ENCODE measurements at places on chromosomes 1 and 21.

- no peak for DNase-seq
These were observed 7.7 kb downstream of the MROH7 start for GRCh38 chr1:54649130-54649898.

DNA sequence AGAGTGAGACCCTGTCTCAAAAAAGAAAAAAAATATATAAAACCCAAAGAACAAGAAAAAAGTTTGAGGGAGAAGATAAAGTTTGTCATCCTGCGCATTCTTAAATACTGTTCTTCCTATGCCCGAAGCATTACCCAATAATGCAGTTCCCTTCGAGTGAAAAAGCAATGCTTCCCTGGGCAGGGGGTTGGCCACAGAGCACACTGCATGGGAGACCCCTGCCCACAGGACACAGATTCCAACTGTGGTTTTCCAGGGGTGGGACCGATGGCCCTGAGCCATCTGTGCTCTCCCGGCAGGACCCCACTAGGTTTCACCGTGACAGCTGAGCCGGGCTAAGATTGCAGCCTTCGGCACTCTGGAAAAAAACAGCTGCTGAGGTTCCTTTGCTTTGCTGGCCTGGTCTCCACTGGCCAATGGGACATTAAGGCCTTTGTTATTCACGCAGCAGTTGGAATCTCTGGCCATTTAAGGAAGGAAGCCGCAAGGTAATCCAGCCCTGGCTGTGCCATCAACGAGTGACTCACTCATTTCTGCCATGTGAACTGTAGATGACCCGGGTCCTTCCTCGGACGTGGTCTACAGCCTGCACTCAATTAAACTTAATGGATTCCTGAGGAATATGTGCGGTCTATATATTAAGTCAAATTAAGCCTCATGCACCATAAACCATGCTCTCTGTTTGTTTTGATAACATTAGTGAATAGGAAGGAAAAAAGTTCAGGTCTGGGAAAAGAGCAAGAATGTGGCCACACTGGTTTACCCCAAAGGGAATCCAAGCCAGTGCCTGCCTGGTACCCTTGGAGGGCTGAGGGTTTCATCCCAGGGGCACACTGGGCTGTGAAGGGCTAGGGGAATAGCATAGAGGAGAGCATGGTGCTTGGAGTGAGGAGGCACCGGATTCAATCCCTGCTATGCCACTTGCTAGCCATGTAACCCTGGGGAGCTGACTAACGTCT lies 163.2 kb downstream of the ZBTB18 start:
- no peak for DNase-seq

- DNase-seq = no peak
These were observed 185.3 kb upstream of the POU3F1 start for GRCh38 chr1:38231941-38232340.

DNA sequence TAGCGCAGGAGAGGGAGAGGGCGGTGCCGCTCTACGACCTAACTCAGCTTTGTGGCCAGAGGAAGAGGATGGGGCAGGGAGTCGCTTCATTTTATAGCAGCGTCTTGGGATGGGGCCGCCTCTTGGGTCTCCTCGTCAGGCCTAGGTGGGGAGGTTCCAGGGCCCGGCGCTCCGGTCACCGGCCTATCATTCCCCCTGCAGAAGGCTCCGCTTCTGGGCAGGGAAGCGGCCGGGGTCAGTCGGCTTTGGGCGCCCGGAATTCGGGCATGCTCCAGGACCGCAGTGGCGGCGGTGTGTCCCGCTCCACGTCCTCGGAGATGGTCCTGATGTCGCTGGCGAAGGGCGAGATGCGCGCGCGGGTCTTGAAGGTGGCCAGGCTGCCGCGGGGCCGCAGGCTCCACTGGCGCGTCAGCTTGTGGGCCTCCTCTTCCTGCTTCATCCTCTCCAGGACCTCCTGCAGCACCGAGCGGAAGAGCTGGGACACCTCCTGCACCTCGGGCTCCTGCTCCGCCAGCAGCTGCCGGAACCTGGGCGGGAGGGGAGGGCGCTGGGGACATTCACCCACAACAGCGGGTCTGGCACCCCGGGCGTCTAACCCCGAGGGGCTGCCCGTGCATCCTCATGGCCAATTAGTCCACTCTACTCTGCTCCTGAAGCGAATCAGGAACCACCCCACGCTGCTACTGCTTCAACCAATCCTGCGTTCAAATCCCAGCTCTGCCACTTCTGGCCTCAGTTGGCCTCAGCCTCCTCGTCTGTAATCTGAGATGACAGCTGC lies 13.0 kb downstream of the RD3 start:
- DNase-seq = no peak

GRCh38 chr21:27704567-27705166 lies 737.8 kb upstream of the ADAMTS5 start:
- DNase-seq = no peak

DNA sequence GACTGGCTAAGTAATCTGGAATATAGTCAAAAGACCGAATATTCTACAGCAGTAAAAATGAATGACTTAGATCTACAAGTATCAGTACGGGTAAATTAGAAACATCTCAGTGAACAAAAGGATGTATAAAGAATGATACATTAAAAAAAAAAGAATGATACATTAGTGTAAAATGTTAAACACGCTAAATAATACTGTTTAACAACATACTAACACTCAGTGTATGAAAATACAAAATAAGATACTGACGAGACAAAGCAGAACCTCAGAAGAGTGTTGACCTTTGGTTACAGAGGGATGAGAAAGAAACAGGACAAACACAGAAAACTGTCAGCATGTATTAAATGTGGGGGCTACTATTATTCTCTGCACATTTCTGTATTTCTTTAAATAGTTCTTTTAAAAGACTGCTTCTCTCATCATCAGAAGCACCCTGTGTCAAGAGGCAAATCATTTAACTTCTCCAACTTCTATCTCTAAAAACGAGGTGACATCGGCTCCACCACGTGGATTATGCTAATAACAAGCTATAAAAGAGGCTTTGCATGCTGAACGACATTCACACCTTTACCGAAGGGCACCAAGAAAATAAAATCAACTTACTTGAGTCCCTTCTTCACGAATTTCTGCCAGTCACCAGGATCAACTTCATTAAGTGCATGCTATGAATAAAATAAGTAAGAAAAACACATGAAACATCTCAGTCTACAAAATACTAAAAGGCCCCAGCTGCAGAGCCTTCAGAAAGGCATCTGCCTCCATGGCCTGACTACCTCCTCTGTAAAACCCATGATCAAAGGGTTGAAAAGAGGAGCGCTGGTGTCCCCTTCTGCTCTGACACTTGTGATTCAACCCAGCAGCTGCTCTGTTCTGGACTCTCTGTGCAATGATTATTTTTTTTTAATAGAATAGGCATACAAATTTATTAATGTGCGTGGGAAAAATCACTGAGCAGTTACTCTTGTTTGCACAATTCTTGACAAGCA lies 42.5 kb downstream of the MRAP start:
- no peak for DNase-seq

- no peak for DNase-seq
These were observed 118.9 kb downstream of the ATF6 start for GRCh38 chr1:161885003-161885402.

DNA sequence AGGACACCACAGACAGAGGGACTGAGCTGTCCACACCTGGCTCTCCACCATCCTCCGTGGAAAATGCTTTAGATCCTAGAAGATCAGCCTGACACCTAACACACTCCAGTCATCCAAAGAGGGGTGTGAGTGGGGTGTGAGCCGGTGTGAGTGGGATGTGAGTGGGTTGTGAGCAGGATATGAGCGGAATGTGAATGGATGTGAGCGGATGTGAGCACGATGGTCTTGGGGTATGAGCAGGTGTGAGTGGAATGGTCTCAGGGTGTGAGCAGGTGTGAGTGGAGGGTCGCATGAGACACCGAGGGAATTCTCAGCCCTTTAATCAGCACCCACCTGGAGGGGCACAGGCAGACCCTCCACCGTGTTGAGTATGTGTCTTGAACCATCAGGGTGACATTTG lies 851 bp downstream of the TCP10L start:
- DNase-seq = no peak

- no peak for DNase-seq
These were observed 28.9 kb upstream of the ACTN2 start for GRCh38 chr1:236657398-236657797.

- DNase-seq = no peak
These were observed 3.6 kb upstream of the MAP1LC3C start for GRCh38 chr1:242002510-242002909.

- no peak for DNase-seq
These were observed 27.1 kb upstream of the PDE4B start for GRCh38 chr1:65765631-65766030.

- DNase-seq = no peak
These were observed 10.1 kb upstream of the EFNA1 start for GRCh38 chr1:155117610-155118009.

DNA sequence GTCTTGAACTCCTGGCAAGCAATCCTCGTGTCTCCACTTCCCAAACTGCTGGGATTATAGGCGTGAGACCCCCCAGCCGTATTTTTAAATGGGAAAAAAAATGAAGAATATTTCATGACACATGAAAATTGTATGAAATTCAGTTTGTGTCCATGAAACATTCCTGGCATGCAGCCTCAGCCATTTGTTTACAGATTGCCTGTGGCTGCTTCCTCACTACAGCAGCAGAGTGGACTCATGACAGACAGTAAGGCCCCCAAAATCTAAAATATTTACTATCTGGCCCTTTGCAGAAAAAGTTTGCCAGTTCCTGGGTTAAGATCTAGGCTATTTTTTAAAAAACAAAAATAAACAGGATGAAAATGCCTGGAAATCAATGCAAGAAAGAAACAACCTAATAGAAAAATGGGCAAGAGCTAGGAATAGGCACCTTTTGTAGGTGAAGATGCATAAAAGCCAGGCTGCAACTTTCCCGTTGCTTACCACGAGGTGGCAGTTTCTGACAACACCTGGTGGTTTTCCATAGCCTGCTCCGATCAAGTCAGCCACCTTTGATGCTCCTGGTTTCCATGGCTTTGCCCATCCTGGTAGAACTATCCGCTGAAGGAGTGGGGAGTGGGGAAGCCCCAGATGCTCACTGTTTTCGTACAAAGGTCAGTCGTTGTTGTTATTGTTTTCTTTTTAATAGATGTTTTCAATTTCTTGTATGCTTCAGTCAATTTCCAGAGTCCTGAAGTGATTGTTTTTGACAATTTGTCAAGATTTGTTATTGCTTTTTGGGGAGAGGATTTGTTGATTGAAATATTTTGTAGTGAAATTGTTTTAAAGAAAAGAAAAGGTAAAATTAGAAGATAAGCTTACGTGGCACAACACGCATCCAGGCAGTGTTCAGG lies 24.3 kb downstream of the UBE2Q1 start:
- DNase-seq = no peak

- DNase-seq = no peak
These were observed 557.5 kb upstream of the PTBP2 start for GRCh38 chr1:96164053-96164452.

- no peak for DNase-seq
These were observed 81.3 kb upstream of the ZNF281 start for GRCh38 chr1:200491103-200491502.

GRCh38 chr1:101605878-101606277 lies 369.1 kb downstream of the S1PR1 start:
- DNase-seq = no peak

GRCh38 chr1:160137216-160137862 lies 14.1 kb upstream of the ATP1A4 start:
- DNase-seq = no peak

DNA sequence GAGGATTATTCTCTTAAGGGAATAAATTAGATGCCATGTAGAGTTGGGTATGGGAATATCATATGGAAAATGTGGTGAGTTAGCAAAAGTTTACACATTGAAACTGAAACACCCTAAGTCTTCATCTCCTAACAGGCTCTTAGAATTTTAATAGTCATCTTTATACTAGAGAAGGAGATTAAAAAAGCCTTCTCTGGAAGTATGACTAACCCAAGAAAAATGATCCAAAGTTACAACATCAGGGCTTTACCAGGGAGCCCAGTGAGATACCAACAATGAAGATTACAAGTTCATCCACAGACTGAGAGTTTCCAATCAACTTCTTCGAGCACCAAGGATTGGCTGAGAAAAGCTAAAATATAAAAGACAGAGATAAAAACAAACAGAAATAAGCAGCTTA lies 70.0 kb upstream of the KIAA0040 start:
- no peak for DNase-seq

DNA sequence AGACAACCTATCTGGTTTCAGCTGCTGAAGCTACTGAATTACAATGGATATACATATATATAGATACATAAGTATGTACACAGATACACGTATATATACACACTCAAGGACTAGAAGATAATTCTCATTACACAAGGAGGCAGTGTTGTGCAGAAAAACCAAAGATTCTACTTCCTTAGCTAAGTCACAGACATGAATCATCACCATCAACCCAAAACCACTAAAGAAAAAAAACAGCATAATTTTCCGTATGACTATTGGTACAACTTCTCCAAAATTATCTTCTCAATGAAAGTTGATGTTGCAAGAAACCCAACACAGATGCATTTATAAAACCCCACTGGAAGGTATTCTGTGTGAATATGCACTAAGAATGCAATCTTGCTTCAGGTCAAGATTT lies 36.8 kb upstream of the RPF1 start:
- DNase-seq = no peak

- no peak for DNase-seq
These were observed 18.5 kb downstream of the WLS start for GRCh38 chr1:68213843-68214242.

GRCh38 chr1:212648431-212648830 lies 39.9 kb downstream of the ATF3 start:
- no peak for DNase-seq

DNA sequence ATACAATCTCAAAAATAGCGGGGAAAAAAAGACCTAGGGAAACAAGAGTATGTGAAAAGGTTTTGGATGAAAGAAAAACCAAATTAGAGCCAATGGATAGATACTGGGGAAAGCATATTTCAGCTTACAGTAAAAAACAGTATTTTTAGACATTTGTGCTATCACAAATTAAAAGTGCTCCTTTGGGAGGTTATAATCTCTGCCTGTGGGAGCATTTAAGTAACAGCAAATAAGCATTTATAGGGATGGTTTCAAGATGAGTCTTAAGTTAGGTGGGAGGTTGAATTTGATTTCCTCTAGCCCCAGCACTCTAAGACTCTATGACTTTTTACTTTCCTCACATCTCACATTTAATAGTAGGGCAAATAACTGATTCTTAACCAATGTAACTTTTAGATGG lies 79.6 kb upstream of the SLFNL1 start:
- DNase-seq = no peak

Measured in ecto neural progenitor cell (in vitro differentiated cells).